ENCODE measurements at places on chromosomes 16 and 17. TPM values are rescaled to one million over a fixed set of nuclear protein-coding genes. Genes with fewer than 3 reads are reported as not detected.

DNA sequence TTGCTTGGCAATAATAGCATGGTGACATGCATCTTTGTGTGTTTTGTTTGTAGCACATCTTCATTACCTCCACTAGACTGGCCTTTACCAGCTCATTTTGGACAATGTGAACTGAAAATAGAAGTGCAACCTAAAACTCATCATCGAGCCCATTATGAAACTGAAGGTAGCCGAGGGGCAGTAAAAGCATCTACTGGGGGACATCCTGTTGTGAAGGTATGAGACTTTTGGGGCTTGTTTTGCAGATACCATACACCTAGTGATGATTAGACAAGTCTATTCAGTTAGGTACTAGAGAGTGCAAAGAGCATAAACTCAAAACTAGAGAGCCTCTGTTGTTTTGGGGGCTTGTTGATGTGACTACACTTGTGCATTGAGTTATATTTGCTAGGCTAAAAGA is 41.2 kb downstream of the NFATC3 start:
- no peak overlapping the region for H3K4me3 ChIP-seq
- H3K36me3 ChIP-seq = peaks cover 11% of the 10 kb centered on the region
- H3K27ac ChIP-seq = no peak overlapping the region
- no peak for DNase-seq
- H3K27me3 ChIP-seq = no peaks in the 10 kb centered on the region

- H3K36me3 ChIP-seq = peaks cover 13% of the 10 kb centered on the region
- no peak for DNase-seq
- peak overlapping the region; percentile 35 for H3K27ac ChIP-seq
- H3K4me3 ChIP-seq = no peak overlapping the region
These were observed 45.0 kb downstream of the TEX2 start for GRCh38 chr17:64218066-64218465.

DNA sequence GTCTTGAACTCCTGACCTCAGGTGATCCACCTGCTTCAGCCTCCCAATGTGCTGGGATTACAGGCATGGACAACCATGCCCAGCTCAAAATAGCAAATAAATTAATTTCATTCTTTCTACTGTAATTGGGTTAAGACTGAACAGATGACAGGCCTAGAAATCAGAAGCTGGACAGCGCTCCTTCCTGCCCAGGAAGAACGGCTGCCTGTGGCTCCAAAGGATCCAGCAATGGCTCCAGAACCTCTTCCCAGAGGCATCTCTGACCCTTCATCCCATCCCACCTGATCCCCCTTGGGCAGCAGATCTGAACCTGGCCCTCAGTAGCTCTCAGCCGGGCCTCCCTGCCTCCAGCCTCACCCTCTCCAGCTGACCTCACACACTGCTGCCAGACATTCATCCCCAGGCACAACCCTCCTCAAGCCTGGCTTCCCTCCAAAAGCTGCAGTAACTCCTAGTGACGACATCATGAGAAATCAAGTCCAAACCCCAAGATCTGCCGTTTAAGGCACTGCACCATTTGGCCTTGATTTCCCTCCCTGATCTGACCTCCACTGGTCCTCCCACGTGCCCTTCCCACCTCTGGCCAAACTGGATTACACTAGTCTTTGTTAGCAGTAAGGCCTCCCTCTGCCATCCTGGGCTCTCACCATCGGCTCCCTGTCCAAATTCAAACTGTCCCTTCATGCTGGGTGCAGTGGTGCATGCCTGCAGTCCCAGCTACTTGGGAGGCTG is 3.1 kb upstream of the MIF4GD start:
- H3K27me3 ChIP-seq = peaks cover 2% of the 10 kb centered on the region
- peaks cover 3% of the 10 kb centered on the region for H3K36me3 ChIP-seq
- peaks cover 14% of the 10 kb centered on the region for H3K4me1 ChIP-seq
- no peak overlapping the region for H3K27ac ChIP-seq
- peak overlapping the region; percentile 35 for H3K4me3 ChIP-seq

The CCL3 gene
- not detected for total RNA-seq

The RNF112 gene
- total RNA-seq = 0.60 TPM

- DNase-seq = no peak
- H3K4me3 ChIP-seq = no peak overlapping the region
- peaks cover 58% of the 10 kb centered on the region for H3K4me1 ChIP-seq
- H3K36me3 ChIP-seq = peaks cover 11% of the 10 kb centered on the region
These were observed 74.3 kb downstream of the KANSL1 start for GRCh38 chr17:46118964-46119363.

DNA sequence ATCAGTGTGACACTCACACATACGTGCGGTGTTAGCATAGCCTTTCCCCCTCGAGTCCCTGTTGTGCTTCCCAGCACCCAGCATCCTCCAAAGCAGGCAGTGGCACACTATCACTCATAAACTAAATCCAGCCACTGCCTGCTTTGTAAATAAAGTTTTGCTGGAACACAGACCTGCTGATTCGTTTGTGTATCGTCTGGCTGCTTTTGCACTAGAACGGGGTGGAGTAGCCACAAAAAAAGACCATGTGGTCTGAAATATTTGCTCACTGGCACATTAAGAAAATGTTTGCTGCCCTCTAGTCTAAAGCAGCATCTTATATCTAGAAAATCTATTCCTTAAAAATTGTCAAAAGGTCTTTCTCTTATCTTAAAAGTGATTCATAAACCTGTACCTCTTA is 341.2 kb upstream of the ZFHX3 start:
- DNase-seq = no peak
- no peak overlapping the region for H3K27ac ChIP-seq
- H3K27me3 ChIP-seq = no peaks in the 10 kb centered on the region
- no peaks in the 10 kb centered on the region for H3K36me3 ChIP-seq

GRCh38 chr16:71672803-71673581 is 47.0 kb downstream of the MARVELD3 start:
- peaks cover 20% of the 10 kb centered on the region for H3K36me3 ChIP-seq
- no peak overlapping the region for H3K4me3 ChIP-seq
- no peak for DNase-seq
- H3K4me1 ChIP-seq = no peaks in the 10 kb centered on the region
- H3K27ac ChIP-seq = no peak overlapping the region
- no peaks in the 10 kb centered on the region for H3K27me3 ChIP-seq

DNA sequence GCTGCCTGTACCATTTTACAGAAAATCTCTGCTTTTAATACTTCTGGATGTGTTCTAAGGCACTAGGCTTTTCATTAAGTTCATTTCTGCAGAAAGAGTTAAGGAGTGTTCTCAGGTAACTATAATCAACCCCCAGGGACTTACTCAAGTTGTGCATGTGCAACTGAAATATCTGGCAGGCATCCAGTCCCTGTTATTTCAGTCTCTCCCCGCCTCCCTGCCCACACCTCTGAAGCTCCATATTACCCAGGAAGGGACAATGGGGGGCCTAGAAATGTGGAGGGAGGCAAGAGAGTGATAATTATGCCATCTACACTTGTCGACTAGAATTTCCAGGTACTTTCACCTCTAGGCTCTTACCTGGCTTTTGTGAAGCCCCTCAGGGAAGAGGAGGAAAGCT is 432.2 kb downstream of the MAF start:
- peaks cover 26% of the 10 kb centered on the region for H3K4me1 ChIP-seq
- no peaks in the 10 kb centered on the region for H3K36me3 ChIP-seq
- no peak for DNase-seq
- H3K27me3 ChIP-seq = no peaks in the 10 kb centered on the region

GRCh38 chr17:64448665-64449512 is at the start of gene MILR1:
Gene MILR1, plus strand, starts transcription at chr17:64449115. Its CDS starts 54 bp downstream, at chr17:64449169.
- no peaks in the 10 kb centered on the region for H3K36me3 ChIP-seq
- no peak within 1 kb of the TSS for H3K4me3 ChIP-seq
- no peak within 1 kb of the TSS for H3K27ac ChIP-seq
- no peaks in the 10 kb centered on the region for H3K27me3 ChIP-seq
- no peaks in the 10 kb centered on the region for H3K4me1 ChIP-seq
- DNase-seq = no peak

DNA sequence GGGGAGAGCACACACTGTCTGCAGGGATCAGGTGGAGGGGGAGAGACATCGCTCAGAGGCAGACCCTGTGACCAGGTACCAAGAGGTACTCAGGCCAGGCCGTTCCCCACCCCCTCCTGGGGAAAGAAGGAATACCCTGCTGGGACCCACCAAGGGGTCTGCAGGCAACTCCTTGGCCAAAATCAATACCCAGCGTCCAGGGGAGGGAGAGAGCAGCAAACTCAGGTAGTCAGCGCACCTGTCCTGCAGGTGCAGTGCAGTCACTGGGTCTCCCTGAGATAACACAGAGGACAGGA is 57.5 kb upstream of the DOC2B start:
- no peak overlapping the region for H3K27ac ChIP-seq
- H3K27me3 ChIP-seq = no peaks in the 10 kb centered on the region
- no peaks in the 10 kb centered on the region for H3K36me3 ChIP-seq
- H3K4me3 ChIP-seq = no peak overlapping the region
- peaks cover 8% of the 10 kb centered on the region for H3K4me1 ChIP-seq
- DNase-seq = no peak

The SOX8 gene
- 1.4 TPM for total RNA-seq

GRCh38 chr16:57462209-57462977 is at the start of gene POLR2C:
Gene POLR2C, plus strand, starts transcription at chr16:57462679. Its CDS starts 46 bp downstream, at chr16:57462725.
- H3K4me3 ChIP-seq = peak within 1 kb of the TSS; percentile 100

The HOXB7 gene
- 9.8 TPM for total RNA-seq

GRCh38 chr17:65154770-65155589 is 17.8 kb downstream of the RGS9 start:
- H3K36me3 ChIP-seq = no peaks in the 10 kb centered on the region
- peaks cover 9% of the 10 kb centered on the region for H3K4me1 ChIP-seq
- peaks cover 6% of the 10 kb centered on the region for H3K27me3 ChIP-seq
- no peak for DNase-seq
- H3K4me3 ChIP-seq = no peak overlapping the region

DNA sequence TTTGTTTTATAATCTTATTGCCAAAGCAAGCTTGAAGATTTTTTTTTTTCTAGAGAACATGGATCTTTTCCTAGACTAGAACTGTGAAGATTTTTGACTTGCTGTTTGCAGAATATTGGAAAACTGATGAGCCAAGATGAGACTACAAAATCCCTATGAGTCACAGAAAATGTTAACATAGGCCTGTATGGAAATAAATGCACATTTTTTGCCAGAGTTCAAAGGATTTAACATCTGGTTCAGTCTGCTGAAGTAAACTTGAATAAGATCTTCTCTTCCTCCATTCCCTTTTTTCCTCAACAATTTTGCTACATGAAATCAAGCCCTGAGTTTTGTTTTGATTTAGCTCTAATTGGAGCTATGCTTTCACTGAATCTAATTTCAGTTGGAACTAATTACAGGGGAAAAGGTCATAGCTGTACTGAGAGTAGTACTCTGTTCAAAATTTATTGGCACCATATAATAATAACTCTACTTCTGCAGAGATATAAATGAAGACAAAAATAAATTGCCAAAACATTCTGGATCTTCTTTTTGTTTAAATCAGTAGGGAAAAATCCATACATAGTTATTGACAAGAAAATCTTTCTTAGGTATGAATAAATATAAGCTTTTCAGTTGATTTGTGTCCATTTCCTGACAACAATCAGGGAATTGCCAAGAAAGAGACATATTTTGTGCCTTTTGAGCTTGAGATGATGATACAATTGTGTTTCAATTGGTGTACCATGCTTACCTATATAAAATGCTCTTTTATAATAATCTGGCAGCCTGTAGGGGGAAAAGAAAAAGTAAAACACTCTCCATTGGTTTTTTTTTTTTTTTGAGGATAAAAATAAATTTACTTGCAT is 387.5 kb upstream of the GOT2 start:
- no peaks in the 10 kb centered on the region for H3K36me3 ChIP-seq
- H3K27me3 ChIP-seq = no peaks in the 10 kb centered on the region
- H3K27ac ChIP-seq = no peak overlapping the region
- no peak for DNase-seq
- no peak overlapping the region for H3K4me3 ChIP-seq

- peaks cover 4% of the 10 kb centered on the region for H3K4me1 ChIP-seq
- H3K27ac ChIP-seq = no peak overlapping the region
- DNase-seq = no peak
- H3K27me3 ChIP-seq = peaks cover 4% of the 10 kb centered on the region
- H3K36me3 ChIP-seq = no peaks in the 10 kb centered on the region
These were observed 176.7 kb downstream of the ABCC12 start for GRCh38 chr16:47979164-47979520.

The RAI1 gene
- 61.1 TPM for total RNA-seq

DNA sequence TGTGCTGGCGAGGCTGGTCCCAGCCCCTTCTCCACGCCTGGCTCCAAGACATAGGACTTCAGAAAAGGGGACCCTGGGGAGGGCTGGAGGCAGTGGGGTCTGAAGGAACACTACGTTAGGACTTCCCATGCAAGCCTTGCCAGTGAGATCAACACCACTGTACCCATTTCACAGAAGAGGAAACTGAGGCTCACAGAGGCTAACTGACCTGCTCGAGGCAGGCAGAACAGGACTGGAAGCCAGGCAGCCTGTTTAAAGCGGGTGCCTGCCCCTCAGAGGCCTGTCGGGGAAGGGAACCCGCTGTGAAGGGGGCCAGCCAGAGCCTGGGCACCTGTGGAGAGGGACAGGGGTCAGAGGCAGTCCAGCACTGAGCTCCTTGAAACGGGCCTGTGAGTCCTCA is 32.3 kb downstream of the PEMT start:
- no peaks in the 10 kb centered on the region for H3K36me3 ChIP-seq
- no peak for DNase-seq
- H3K4me1 ChIP-seq = no peaks in the 10 kb centered on the region
- H3K27me3 ChIP-seq = no peaks in the 10 kb centered on the region
- H3K27ac ChIP-seq = no peak overlapping the region

The AGRP gene
- not detected for total RNA-seq

The PSMD3 gene
- 116 TPM for total RNA-seq

GRCh38 chr17:68600067-68600930 is 868 bp downstream of the FAM20A start:
- H3K27me3 ChIP-seq = peaks cover 66% of the 10 kb centered on the region
- H3K4me3 ChIP-seq = peak overlapping the region; percentile 92
- H3K27ac ChIP-seq = no peak overlapping the region
- no peaks in the 10 kb centered on the region for H3K36me3 ChIP-seq
- peak; percentile 70 for DNase-seq

The CYLD gene
- 21.8 TPM for total RNA-seq

DNA sequence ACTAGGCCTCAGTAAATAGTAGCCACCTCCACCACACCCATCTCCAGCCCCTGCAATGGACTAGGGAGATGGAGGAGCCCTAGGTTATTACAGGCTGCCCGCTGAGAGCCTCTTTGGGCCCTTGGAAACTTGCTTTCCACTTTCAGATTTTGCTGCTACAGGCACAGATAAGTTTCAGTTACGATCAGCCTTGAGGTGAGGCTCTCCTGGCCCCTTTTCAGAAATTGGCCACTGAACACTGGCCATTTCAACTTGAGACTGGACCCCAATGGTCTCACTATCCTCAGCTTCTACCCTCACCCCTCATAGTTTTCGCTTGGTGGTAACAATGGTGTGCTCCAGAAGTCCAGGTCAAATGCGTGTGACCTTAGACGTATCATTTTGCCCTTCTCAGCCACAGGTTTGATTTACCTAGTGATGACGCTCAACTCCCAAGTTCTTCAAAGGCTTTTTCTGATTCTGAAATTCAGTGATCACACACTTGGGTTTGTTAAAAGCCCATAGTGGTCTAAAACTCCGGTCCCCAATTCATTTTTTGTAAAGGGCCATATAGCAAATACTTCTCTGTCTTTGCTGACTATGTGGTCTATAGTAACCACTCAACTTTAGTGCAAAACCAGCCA is 1.0 kb downstream of the PMM2 start:
- no peak for DNase-seq
- H3K27ac ChIP-seq = peak overlapping the region; percentile 87
- H3K4me3 ChIP-seq = peak overlapping the region; percentile 98
- peaks cover 6% of the 10 kb centered on the region for H3K36me3 ChIP-seq
- no peaks in the 10 kb centered on the region for H3K27me3 ChIP-seq

The TRIM16 gene
- total RNA-seq = 53.6 TPM

The ERCC4 gene
- total RNA-seq = 10.6 TPM

GRCh38 chr17:19686400-19687090 is 29.8 kb downstream of the SLC47A2 start:
- no peak overlapping the region for H3K27ac ChIP-seq
- H3K27me3 ChIP-seq = no peaks in the 10 kb centered on the region
- no peak for DNase-seq
- no peak overlapping the region for H3K4me3 ChIP-seq
- H3K4me1 ChIP-seq = no peaks in the 10 kb centered on the region
- peaks cover 7% of the 10 kb centered on the region for H3K36me3 ChIP-seq
